Stimulated activated CD8-positive, alpha-beta memory T cell treated with anti-CD3 and anti-CD28 coated beads, Interleukin-7, amount 100 ng/mL, for 1 hour (primary cell): ENCODE measurements at places on chromosomes 12 and 14.

- DNase-seq = no peak
Observed at GRCh38 chr12:131988054-131988796, 38.5 kb downstream of the EP400 start.

GRCh38 chr12:5620896-5621295 lies 189.0 kb downstream of the NTF3 start:
- DNase-seq = no peak

- DNase-seq = no peak
Observed at GRCh38 chr12:132211816-132212215, 67.6 kb downstream of the NOC4L start.

- DNase-seq = no peak
Observed at GRCh38 chr12:64625243-64626077, 15.2 kb downstream of the RASSF3 start.

DNA sequence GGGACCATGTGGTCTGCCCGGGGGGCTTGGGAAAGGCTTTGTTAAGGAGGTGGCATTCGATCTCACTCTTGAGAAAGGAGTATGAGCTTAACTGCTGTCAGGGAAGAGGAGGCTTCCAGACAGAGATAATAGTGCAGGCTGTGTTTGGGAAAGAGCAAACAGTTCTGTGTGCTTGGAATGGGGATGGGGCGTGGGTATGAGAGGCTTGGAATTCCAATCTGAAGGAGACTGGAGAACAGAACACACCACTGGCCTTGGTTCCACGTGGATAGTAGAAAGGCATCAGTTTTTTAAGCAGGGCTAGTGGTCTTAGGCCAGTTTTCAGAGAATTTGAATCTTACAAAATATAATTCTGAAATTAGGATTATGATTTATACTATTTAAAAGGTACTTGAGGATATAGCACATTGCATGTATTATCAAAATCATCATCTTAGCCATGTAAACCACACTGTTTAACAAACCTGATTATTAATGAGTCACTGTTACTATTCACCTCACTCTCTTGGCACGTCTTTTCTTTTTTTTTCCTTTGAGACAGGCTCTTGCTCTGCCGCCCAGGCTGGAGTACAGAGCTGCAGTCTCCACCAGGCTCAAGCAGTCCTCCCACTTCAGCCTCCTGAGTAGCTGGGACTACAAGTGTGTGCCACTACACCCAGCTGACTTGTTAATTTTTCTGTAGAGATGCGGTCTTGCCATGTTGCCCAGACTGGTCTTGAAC lies 38.5 kb upstream of the KCNK13 start:
- no peak for DNase-seq

DNA sequence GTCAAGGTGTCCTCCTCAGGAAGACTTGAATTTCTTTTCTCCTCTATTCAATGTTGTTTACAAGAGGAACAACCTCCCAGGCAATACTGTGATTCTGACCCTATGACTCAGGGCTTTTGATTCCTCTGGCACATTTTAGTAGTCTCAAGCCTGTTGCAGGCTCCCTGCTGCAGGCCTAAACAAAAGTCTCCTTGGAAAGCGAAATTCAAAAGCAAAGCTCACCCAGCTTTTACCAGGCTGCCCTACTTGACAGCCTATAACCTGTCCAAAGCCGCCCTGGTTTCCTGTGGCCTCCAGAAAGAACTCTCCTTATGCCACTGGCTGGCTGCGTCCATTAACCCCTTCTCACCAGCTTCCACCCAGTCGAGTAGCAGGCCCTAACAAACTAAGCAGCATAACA lies 11.6 kb downstream of the FGD6 start:
- DNase-seq = no peak

DNA sequence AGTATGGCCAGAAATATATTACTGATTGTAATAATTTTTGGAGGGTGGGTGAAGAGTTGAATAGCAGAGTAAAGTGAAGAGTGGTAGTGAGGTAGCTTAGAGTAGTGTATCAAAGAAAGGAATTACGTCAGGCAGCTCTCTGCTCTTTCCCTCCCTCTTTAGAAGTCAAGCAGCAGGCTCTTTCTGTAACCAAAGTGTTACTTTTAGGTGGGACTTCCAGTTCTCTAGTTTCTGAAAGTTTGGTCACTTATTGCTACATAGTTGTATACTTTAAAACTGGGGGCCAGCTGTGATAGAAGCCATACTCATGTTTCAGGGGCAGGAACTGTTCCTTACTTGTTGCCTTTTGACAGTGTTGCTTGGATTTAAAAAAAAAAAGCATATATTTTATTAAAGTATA lies 30.6 kb downstream of the ATF7IP start:
- DNase-seq = no peak

DNA sequence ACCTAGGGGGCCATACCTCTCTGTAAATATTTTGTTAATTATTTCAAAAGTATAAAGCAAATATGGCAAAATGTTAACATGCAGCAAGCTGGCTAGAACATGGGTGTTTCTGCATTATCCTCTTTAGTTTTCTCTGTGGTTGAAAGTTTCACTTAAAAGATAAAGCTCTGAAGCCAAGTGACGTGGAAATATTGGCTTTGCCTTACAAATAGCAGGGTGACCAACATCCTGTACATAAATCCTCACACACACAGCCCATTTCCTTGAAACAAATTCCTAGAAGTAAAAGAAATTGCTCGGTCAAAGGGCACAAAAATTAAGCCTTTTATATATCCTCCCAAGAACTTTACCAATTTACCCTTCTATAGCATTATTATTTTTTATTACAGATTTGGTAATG lies 10.6 kb upstream of the VWF start:
- DNase-seq = no peak

DNA sequence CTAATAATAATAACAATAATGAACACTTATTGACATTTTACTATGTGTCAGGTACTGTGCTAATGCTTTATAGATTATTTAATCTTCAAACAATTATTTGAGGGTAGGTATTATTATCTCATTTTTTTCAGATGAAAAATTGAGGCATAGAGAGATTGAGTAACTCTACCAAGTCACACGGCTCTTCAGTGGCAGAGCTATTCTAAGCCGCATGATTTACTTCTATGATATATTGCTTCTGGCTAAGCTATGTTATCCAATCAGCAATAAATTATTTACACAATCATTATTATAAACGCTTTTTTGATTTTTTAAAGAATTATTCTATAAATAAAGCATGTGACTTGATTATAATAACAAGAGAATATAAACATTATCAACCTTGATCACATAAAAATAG lies 80.0 kb downstream of the TMEM30B start:
- no peak for DNase-seq

- no peak for DNase-seq
Observed at GRCh38 chr14:69803753-69804152, 6.7 kb upstream of the SLC10A1 start.

- DNase-seq = no peak
Observed at GRCh38 chr12:132502149-132502881, 12.4 kb downstream of the FBRSL1 start.

GRCh38 chr14:56241461-56241860 lies 123.2 kb downstream of the PELI2 start:
- DNase-seq = no peak

DNA sequence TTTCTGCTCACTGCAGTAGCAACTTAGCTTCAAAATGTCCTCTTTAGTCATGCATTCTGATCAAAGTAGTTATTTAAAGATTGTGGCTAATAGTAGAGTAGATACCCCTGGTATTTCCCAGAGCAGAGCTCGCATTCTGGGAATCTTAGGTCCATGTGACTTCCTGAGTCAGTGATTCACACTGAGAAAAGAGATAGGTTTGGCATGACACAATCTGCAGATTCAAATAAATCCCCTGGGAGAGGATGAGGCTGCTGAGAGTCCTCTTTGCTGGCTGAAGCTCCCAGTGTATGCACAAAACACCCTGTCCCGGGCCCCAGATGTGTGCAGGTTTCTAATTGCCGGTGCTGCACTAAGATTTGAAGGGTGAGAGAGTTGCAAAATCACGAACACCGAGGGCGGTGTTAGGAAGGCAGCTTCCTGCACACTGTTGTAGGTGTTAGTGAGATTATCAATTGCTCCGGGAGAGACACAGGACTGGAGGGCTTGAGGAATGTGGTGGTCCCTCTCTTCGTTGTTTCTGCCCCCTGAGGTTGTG lies 233.2 kb downstream of the NRXN3 start:
- DNase-seq = no peak

DNA sequence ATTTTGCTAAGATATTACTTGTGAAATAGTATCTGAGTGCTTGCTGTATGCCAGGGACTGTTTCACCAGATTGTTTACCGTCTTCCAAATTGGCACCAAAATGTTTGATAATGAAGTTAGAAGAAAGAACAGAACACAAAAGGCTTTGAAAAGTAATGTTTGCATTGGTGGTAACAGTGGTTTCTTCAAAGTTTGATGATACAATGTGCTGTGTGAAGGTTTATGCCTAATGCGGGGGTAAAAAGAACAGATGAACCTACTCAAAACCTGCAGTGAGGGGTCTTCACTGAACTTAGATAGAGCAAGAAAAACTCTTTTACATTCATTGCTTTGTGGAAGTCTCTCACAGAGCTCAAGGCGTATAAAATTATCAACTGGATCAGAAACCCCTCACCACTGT lies 76.2 kb downstream of the PRKCH start:
- DNase-seq = no peak

- no peak for DNase-seq
Observed at GRCh38 chr12:89873745-89874144, 165.1 kb upstream of the ATP2B1 start.

DNA sequence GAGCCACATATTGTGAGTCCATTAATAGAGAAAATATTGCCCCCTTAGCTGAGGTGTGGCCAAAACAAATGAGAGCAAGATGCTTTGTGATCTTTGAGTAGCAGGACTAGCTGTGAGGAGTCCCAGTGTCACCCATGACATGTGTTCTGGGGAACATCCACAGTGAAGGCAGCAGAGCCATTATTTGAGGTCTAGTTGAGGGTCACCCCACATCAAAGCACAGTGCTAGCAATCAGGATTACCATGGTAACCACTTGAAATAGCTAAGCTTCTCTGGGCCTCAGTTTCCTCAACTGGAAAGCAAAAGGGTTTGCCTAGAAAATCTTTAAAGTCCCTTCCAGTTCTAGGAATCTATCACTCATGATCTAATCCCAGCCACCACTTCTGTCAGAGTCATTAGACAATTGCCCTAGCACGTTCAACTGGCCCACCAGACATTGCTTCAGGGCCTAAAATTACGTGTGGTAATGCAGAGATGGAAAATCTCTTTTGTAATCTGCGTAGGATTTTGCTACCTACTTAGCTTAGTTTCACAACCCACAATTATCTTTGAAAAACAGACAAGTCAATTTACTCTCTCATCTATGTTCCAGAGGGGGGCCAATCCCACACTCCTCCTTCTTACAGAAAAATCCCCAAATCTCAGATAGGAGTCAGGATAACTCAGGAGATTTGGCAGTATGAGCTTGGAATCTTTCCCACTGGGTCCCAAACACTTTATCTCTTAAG lies 251.2 kb upstream of the EGLN3 start:
- DNase-seq = no peak

GRCh38 chr12:6538420-6539313 lies 4.3 kb downstream of the GAPDH start:
- no peak for DNase-seq

DNA sequence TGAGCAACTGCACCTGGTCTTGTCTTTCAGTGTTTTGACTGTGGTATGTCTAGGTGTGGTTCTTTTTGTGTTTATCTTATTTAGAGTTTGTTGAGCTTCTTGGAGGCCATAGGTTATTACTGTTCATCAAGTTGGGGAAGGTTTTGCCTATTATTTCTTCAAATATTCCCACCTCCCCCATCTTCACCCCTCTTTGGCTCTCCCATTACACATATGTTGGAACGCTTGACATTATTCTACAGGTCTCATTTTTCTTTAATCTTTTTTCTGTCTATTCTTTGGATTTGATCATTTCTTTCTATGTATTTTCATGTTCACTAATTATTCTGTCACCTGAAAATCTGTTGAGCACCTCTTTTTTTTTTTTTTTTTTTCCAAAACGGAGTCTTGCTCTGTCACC lies 16.2 kb downstream of the MAPKAPK5 start:
- no peak for DNase-seq

- DNase-seq = no peak
Observed at GRCh38 chr12:120718055-120718454, 7.6 kb upstream of the ACADS start.

DNA sequence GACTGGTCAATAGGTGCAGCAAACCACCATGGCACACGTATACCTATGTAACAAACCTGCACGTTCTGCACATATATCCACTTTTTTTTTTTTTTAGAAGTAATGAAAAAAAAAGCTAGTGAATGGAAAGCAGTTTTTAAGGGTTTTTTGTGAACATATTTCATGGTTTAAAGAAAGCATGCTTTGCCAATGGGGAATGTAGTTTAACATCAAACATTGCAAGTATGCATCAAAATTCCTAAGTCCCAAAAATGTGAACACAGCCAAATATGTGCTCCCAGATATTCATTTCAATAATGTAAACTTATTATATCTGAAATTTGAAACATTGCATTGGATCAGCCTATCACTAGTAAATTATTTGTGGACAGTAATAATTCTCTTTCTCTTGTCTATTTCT lies 710.4 kb upstream of the FLRT2 start:
- DNase-seq = no peak

DNA sequence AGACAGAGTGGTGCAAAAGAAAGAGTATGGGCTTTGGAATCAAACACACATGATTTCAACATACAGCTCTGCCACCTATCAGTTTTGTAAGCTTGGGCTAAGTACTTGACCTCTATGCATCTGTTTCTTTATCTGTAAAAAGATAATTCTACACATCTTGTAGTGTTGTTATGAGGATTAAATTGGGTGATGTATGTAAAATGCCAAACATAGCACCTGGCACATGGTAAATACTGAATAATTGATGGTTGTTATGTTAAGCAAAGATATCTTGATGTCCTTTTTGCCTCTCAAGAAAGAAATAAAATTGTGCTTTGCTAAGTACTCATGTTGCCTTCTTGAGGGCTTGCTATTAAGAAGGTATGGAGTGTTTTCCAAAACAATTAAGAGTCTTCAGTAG lies 2.3 kb upstream of the CSRP2 start:
- DNase-seq = no peak
